ACHN (cell line): ENCODE measurements at places on chromosomes 12 and 14.

DNA sequence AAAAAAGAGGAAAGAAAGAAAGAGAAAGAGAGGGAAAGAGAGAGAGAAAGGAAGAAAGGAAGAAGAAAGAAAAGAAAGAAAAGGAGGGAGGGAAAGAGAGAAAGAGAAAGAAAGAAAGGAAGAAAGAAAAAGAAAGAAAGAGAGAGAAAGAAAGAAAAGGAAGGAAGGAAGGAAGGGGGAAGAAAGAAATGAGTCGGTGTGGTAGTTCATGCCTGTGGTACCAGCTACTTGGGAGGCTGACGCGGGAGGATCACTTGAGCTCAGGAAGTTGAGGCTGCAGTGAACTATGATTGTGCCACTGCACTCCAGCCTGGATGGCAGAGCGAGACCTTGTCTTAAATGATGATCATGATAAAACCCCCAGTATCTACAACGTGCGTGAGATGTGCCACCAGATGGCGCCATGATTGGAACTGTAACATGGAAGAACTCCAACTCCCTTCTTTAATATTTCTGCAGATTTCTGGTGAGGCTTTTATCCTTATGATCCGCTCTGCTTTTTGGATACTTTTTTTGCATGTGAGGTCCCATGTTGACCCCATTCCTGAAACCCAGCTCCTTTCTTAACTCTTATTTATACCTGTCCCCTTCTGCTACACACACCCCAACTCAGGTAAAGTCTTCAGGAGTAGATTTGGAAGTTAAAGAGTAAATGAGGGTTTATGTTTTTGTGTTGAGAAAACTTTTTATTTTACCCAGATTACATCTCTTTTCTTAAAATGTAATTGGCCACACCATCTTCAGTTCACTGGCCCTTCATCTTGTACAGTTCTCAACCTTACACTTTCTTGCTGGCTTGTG is 25.6 kb downstream of the RNASE10 start:
- DNase-seq, result peak; percentile 67

GRCh38 chr12:26016516-26016915 is 58.0 kb downstream of the RASSF8 start:
- no peak for DNase-seq

DNA sequence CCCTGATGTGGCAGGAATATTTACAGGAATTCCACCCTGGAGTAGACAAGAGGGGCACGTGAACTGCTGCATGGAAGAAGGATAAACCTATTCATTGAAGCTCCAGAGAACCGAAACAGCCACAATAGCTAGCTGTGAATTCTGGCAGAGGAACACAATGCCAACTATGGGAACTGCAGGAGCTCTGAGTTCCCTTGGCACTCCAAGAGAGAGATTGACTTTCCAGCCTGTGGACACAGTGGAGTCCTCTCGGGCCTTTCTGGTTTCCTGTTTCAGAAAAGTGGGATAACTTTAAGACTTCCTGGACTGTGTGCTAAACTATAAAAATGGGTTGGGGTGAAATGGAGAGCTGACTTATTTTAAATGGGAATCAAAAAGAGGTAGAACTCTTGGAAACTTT is 11.9 kb downstream of the CACNA2D4 start:
- no peak for DNase-seq

GRCh38 chr14:28652782-28653181 is 113.8 kb upstream of the FOXG1 start:
- DNase-seq, result no peak

DNA sequence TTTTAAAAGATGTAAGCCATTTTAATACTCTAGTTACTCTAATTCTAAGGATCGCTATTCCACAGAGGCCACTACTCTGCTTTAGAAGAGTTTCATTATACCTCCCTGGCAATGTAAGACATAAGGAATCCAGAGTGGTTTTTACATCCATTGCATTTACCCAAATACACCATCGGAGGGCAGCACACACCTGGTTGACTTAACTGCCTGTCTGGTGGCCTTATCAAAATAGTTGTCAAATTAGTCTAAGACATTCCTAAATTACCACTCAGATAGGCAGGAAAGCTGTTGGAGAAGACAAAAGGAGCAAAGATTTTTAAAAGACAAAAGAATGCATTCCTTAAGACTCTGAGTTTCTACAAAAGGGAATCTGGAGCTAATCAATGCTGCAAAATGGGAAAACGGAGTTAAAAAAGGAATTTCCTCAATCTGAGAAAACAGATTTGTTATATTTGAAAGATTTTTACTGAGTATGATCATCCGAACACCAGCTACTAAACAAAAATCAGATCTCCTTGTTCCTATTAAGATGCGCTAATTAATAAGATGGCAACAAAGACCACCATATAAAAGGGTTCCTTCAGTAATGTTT is 33.8 kb upstream of the FGD4 start:
- peak; percentile 81 for DNase-seq

- DNase-seq, result no peak
These were observed 72.8 kb upstream of the IFNG-AS1 start for GRCh38 chr12:67916266-67916970.

DNA sequence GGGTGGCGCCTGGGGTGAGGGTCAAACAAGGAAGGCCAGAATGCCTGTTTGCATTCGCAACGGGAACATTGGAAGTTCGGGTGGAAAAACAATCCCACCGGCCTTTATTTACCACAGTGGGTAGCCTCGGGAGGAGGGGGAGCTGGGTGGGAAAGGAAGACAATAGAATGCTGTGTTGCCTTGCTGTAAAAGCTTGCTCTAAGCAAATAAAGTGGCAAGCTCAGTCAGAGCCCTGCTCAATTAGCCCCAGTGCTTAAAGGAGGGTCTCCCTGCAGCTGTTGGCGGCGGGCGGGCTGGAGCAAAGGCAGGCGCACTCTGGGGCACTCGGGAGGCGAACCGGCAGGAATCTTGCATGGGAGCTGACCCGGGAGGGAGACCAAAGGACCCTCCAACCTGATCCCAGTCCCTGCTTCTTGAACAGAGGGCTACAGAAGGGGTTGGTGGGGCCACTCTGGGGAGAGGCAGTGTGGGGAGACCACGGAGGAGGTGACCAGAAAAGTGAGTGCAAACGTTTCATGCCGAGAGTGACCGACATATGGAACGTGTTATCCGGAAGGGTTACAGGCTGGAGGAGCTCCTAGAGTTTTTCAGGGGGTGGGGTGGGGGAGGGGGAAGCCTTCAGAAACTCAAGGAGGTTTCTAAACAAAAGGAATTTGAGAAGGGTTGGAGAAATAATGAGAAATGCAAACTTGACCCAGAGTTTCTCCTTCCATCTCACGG is 48.5 kb downstream of the NTF3 start:
- DNase-seq, result no peak
